AML-193 (cell line): ENCODE measurements at places on chromosomes 5 and 9.

- DNase-seq = no peak
Measured at GRCh38 chr5:66892716-66893115, 296.5 kb downstream of the MAST4 start.

GRCh38 chr5:92553326-92553725 lies 1027.7 kb downstream of the NR2F1-AS1 start:
- DNase-seq = no peak

- no peak for DNase-seq
Measured at GRCh38 chr9:18394847-18395351, 79.1 kb upstream of the ADAMTSL1 start.

GRCh38 chr5:1516615-1517601 lies 6.9 kb downstream of the LPCAT1 start:
- no peak for DNase-seq

DNA sequence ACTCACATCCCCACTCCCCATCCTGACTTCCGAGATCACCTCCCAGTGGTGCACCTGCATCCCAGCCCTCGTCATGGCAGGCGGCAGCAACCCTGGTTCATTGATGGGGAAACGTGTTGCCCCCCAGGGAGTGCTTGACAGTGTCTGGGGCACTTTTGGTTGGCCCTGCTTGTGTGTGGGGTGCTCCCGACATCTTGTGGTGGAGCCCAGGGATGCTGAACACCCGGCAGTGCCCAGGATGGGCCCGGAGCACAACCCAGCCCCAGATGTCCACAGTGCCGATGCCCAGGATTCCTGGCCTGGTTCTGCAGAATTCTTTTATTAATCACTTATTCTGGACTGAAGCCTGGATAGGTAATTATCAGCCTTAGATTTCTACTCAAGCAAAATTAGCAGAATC lies 3.7 kb downstream of the MRPL36 start:
- DNase-seq = no peak
